ENCODE measurements at places on chromosomes 1 and 21. TPM values are rescaled to one million over a fixed set of nuclear protein-coding genes. Genes with fewer than 3 reads are reported as not detected.

- DNase-seq, result no peak
Measured at GRCh38 chr1:220967911-220968310, 88.7 kb downstream of the HLX start.

The GLUL gene
- total RNA-seq, result 344 TPM

DNA sequence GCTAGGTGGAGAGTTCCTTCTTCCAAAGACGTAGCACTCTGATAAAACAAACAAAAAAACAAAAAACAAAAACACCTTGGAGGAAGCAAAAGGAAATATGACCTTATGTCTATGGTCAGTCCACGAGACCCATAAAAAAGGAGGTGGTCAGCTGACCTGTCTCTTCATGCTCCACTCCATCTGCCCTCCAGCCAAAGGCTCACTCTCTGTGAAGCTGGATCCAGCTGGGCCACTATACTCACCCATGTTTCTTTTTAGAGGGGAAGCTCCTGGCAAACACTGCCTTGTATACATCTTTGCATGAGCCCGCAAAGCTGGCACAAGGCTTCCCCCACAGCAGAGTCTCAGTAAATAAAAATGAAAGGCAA is 126.1 kb upstream of the CACHD1 start:
- no peak for DNase-seq

The WLS gene
- total RNA-seq, result 34.1 TPM

DNA sequence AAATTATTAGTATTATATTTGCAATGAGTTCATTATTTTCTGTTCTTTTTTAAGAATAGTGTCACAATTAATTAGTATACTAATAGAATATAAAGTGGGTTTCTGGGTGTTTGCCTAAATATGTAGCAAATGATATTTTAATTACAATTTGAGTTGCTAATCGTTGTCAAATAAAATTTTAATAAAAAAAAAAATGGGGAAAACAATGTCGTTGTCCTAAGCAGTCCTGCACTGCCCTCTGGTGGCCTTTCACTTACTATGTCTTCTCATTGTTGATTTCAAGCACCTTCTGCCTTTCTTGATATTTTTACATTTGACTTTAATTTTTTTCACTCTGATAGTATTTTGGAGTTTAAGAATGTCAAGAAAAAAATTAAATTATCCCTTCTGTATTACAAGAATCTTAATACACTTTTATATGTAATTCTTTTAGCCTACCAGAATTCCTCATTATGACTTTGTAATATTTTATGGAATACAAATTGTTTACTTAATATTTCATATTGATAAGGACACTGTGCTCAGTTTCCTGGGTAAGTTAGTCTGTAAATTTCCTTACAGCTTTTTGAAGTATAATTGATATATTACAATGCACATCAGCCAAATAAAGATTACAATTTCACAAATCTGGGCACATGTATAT is 104.5 kb upstream of the FMN2 start:
- peak; percentile 26 for DNase-seq

The TIAM1 gene
- 31.6 TPM for total RNA-seq

DNA sequence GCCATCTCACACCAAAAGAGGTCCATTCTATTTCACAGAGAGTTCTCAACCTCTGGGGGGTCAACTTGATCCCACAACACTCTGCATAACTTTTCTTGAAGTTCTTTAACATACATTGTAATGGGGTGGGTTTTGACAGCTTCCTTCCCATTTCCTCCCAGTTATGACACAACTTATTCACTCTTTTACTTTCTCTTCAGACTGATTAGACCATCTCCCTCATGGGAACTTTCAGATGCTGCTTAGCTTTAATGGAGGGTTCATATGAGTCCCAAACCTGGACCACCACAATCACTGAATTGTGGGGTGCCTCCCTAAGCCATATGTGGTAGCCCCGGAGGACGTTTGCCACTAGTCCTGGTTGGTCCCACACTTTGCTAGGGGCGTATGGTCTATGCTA is 28.3 kb upstream of the KCNJ15 start:
- DNase-seq, result no peak

GRCh38 chr1:223727541-223727940 is 15.2 kb downstream of the CAPN2 start:
- no peak for DNase-seq

GRCh38 chr1:31183927-31184554 is 55.6 kb downstream of the NKAIN1 start:
- DNase-seq, result peak; percentile 37

GRCh38 chr1:219460896-219461815 is 151.7 kb downstream of the ZC3H11B start:
- DNase-seq, result peak; percentile 89

Data from bronchial epithelial cell (primary cell).